SJSA1 (cell line): ENCODE measurements at places on chromosomes 1 and 21. TPM values are rescaled to one million over a fixed set of nuclear protein-coding genes. Genes with fewer than 3 reads are reported as not detected.

- no peak overlapping the region for H3K27ac ChIP-seq
- DNase-seq, result peak; percentile 34
- H3K36me3 ChIP-seq, result no peaks in the 10 kb centered on the region
- H3K4me1 ChIP-seq, result peaks cover 33% of the 10 kb centered on the region
These were observed 7.3 kb upstream of the TINAGL1 start for GRCh38 chr1:31568895-31569595.

Gene KLHDC9
- total RNA-seq, result not detected in 2 replicates

Gene TXNIP
- 57.4 and 82.5 TPM in 2 replicates for total RNA-seq

- no peaks in the 10 kb centered on the region for H3K27me3 ChIP-seq
- H3K27ac ChIP-seq, result no peak overlapping the region
- peaks cover 45% of the 10 kb centered on the region for H3K36me3 ChIP-seq
These were observed 24.8 kb downstream of the RNF19B start for GRCh38 chr1:32939655-32940371.

GRCh38 chr1:150192012-150192411 is 42.3 kb downstream of the PLEKHO1 start:
- H3K4me3 ChIP-seq, result no peak overlapping the region
- H3K27ac ChIP-seq, result peak overlapping the region; percentile 59
- peak; percentile 83 for DNase-seq
- no peaks in the 10 kb centered on the region for H3K36me3 ChIP-seq

Gene IL19
- not detected in 2 replicates for total RNA-seq

GRCh38 chr1:1121611-1122077 is 5.8 kb upstream of the C1orf159 start:
- no peak overlapping the region for H3K27ac ChIP-seq
- no peak for DNase-seq
- no peak overlapping the region for H3K4me3 ChIP-seq
- H3K4me1 ChIP-seq, result peaks cover 10% of the 10 kb centered on the region
- H3K36me3 ChIP-seq, result peaks cover under 1% of the 10 kb centered on the region; the same call in 1 of the 2 replicates

Gene SELE
- total RNA-seq, result 0.21 and 0.22 TPM in 2 replicates

Gene PDZK1IP1
- not detected in 2 replicates for total RNA-seq

Gene SLC45A3
- 2.0 and 2.4 TPM in 2 replicates for total RNA-seq

Gene FAM131C
- total RNA-seq, result 0.11 TPM in 1 of 2 replicates, not detected in the other

DNA sequence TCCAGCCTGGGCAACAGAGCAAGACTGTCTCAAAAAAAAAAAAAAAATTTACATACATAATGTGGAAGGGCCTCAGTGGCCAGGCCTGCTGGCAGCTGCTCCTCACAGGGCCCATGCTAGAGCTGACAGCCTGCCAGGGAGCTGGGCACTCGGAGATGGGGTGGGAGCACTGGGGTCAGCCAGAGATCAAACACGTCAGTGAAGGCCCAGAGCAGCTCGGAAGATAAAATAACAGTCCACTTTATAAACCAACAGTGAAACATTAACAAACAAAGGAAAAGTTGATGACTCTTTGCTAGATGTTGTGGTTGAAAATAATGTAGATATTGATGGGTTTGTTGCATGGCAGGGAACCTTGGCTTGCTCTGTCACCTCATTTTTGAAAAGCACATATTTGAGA is 42.7 kb downstream of the ATP5PF start:
- DNase-seq, result no peak
- no peaks in the 10 kb centered on the region; the same call in 1 of the 2 replicates for H3K27me3 ChIP-seq
- no peaks in the 10 kb centered on the region for H3K4me1 ChIP-seq
- no peak overlapping the region for H3K4me3 ChIP-seq
- H3K27ac ChIP-seq, result no peak overlapping the region
- no peaks in the 10 kb centered on the region for H3K36me3 ChIP-seq
